ENCODE measurements at places on chromosomes 1 and 21.

DNA sequence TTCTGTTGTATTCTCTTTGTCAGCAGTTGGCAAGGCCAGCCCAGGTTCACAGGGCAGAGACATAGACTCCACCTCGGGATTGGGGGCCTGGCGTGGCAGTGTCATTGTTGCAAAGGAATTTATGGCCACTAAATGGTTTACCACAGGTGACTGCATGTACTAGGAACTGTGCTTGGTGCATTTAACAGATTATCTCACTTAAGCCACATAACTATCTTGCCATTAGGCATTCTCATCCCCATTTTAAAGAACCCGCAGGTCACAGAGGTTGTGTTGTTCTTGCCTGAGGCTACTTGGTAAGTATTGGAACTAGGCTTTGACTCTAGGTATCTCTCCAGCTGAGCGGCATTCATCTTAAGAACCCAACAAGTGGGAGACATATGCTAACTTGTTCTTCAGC lies 9.7 kb downstream of the TLCD4 start:
- DNase-seq, result no peak

- DNase-seq, result no peak
These were observed 5.3 kb downstream of the DVL1 start for GRCh38 chr1:1343811-1344421.

DNA sequence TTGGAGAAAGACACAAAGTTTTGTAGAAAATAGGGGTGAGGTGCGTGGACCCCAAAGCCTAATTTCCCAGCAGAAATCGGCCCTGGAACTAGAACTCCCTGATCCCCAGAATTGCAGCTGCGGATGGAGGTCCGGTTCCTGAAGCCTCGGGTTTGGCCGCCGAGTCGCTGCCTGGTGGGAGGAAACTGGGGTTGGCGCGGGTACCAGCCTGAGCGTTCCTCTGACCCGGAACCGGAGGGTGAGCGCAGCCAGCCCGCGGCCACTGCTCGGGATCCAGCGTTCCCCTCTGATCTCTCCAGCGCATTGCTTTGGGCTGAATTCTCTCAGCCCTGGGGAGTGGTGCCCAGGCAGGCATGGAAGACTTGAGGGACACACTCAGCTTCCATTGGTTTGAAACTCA lies 1.6 kb downstream of the ST6GALNAC5 start:
- no peak for DNase-seq

DNA sequence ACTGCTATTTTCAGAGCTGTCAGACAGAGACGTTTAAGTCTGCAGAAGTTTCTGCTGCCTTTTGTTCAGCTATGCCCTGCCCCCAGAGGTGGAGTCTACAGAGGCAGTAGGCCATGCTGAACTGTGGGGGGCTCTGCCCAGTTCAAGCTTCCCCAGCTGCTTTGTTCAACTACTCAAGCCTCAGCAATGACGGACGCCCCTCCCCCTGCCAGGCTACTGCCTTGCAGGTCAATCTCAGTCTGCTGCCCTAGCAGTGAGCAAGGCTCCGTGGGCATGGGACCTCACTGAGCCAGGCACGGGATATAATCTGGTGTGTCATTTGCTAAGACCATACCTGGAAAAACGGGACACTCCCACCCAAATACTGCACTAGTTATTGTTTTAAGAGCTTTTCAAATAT lies 219.7 kb downstream of the BRINP3 start:
- no peak for DNase-seq

Measured in AG04450 (cell line).